Skin of body (tissue), 3 donors: ENCODE measurements at places on chromosomes 13 and 19.

- no peak for DNase-seq
Measured at GRCh38 chr13:73933795-73934194, 200.4 kb downstream of the KLF12 start.

- DNase-seq = no peak
Measured at GRCh38 chr13:99119656-99120055, 81.0 kb upstream of the UBAC2 start.

- DNase-seq = no peak
Measured at GRCh38 chr19:15433519-15434069, 14.8 kb upstream of the AKAP8L start.

GRCh38 chr13:43545317-43545874, 241.4 kb downstream of the ENOX1 start:
- peak; percentile 31 for DNase-seq

DNA sequence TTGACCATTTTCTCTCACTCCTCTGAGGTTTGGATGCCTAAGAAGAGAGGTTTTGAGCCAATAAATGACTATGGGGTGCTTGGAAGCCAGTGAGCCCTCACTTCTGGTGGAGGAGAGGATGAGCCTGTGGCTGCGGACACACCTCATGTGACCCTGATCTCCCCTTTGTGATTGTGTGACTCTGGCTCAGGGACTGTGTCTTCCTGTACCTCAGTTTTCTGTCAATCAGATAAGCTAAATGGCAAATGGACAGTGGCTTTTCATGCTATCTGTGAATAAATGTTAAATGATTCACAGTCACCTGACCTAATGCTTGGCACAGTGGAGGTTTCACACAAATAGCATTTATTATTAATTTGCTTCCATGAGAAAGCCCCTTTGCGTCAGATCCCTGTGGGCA, 2.7 kb downstream of the PSG8 start:
- DNase-seq = no peak

- DNase-seq = no peak
Measured at GRCh38 chr19:8194528-8195267, 14.5 kb upstream of the CERS4 start.

DNA sequence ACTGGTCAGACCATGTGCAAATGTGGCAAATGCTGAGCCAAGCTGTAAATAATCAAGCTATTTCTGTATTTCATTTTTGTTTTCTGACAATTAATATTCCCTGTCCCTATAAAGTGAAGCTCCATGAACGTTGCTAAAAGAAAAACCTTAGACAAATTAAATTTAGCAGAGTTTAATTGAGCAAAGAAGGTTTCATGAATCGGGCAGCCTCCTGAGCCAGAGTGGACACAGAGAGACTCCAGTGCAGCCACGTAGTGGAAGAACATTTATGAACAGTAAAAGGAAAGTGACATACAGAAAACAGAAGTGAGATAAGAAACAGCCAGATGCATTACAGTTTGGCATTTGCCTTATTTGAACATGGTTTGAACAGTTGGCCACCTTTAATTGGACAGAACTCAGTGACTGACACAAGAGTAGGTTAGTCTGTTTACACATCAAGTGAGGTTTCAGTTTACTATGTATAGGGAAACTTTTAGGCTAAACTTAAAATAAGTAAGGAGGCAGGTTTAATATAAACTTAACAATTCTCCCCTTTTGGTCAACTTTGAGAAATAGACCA, 69.7 kb downstream of the UFM1 start:
- no peak for DNase-seq

DNA sequence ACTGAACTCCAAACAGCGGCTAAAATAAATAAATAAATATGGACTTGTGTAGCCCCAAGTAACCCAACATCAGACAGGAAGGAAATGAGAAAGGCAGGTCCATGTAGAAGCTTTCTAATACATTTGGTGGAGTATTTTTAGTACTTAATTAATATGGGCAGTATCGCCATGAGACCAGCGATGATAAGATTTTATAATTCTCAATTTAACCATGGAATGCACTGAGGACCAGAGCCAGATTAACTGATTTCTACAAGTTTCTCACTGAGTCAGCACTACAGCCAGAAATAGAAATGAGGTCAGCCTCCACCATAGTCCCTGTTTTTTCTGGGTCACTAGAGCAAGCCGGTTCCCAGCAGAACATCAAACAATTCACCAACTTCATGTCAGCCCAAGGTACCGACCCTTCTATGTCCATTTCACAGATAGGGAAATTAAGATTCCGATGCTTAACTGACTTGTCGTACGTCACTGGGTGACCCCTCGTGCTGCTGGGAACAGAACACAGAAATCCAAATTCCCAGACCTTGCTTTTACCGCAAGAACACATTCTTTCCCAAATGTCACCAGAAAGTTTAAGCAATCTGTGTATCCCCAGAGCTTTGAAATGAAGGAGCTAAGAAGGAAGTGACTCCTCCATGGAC, 90.4 kb downstream of the COL4A1 start:
- DNase-seq = peak; percentile 87

DNA sequence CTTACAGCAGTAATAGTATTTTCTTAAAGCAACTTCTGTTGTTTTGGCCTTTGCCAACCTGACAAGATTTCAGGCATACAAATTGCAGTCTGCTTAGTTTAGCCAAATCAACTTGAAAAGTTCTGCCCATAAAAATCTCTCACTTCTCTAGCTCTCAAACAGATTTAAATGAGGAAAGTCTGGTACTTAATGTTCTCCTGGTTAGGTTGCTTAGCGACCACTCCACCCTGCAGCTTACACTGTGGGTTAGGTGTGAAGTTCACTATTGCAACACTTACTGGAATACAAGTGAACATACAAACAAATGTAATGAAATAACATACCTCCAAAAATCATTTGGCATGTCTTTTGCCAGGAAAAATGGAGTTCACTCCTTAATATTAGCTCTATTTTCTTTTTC, 178.7 kb upstream of the PCDH9 start:
- no peak for DNase-seq

- DNase-seq = no peak
Measured at GRCh38 chr19:5484398-5485285, 29.4 kb downstream of the ZNRF4 start.

GRCh38 chr13:31089649-31090048, 72.1 kb downstream of the HSPH1 start:
- DNase-seq = no peak

DNA sequence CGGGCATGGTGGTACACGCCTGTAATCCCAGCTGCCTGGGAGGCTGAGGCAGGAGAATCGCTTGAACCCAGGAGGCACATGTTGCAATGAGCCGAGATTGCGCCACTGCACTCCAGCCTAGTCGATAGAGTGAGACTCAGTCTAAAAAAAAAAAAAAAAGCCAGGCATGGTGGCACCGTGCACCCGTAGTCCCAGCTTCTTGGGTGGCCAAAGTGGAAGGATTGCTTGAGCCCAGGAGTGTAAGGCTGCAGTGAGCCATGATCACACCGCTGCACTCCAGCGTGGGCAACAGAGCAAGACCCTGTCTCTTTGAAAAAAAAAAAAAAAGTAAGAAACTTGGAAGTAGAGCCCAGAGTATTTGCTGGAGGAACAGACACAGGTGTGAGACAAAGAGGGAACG, 27.7 kb downstream of the CCDC8 start:
- DNase-seq = no peak

DNA sequence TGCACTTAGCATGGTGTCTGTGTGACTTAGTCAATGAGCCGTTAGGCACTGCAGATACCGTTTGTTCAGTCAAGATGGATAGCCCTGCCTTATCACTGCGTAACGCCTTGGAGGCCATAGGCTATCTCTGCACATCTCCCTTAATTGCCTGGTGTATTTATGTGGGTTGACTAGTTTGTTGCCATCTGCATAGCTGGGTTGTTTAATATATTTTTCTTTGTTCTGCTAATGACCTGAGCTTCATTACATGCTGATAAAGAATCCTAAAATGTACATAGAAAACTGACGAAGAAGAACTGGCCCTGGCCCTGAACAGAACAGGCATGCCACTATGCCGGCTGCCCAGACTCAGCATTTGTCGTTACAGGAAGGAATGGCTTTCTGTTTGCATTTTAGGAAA, 297.8 kb downstream of the SHISA2 start:
- DNase-seq = no peak

GRCh38 chr19:39197808-39198207, 1.0 kb downstream of the NCCRP1 start:
- no peak for DNase-seq

DNA sequence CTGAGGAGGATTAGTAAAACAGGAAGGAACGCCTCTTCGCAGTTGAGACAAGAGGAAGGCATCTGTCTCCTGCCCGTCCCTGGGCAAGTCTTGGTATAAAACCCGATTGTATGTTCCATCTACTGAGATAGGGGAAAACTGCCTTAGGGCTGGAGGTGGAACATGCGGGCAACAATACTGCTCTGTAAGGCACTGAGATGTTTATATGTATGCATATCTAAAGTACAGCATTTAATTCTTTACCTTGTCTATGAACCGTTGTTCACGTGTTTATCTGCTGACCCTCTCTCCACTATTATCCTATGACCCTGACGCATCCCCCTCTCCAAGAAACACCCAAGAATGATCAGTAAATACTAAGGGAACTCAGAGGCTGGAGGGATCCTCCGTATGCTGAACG, 722 bp upstream of the TIMM50 start:
- no peak for DNase-seq

- peak; percentile 91 for DNase-seq
Measured at GRCh38 chr13:98253526-98253925, 76.5 kb upstream of the RNF113B start.

GRCh38 chr19:4909156-4909896, at the start of gene UHRF1:
Gene UHRF1 (plus strand): TSS chr19:4909501. CDS start chr19:4910886, 1,385 bp downstream.
- DNase-seq = peak; percentile 16

- DNase-seq = no peak
Measured at GRCh38 chr19:41234512-41235168, 15.6 kb downstream of the AXL start.

DNA sequence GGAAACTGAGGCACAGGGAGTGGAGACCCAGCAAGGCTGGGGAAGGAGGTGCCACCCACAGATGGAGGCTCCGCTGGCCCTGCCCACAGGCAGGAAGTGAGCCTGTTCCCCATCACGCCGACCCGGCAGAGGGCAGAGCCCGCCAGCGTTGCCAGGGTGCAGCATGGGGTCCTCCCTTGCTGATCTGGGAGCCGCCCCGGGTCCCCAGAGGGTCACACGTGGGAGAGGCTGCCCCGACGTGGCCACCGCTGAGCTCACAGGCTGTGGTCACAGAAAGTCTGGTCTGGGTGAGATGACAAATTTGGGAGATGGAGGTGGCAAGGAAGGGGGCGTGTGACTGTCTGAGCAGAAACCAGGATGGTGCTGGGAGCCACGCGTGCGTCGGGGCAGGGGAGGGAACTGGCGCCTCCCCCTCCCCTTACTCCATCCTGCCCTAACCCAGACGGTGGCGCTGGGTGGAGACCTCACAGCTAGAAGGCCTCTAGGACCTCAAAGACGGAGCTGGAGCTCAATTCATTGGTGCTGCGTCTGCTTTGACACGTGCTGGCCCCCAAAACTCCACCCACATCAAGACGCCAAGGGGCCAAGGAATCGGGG, 7.7 kb downstream of the MEX3D start:
- no peak for DNase-seq

- DNase-seq = no peak
Measured at GRCh38 chr19:35254341-35255297, 5.8 kb downstream of the LSR start.

GRCh38 chr19:35755131-35755549, 1.7 kb downstream of the HSPB6 start:
- DNase-seq = no peak

DNA sequence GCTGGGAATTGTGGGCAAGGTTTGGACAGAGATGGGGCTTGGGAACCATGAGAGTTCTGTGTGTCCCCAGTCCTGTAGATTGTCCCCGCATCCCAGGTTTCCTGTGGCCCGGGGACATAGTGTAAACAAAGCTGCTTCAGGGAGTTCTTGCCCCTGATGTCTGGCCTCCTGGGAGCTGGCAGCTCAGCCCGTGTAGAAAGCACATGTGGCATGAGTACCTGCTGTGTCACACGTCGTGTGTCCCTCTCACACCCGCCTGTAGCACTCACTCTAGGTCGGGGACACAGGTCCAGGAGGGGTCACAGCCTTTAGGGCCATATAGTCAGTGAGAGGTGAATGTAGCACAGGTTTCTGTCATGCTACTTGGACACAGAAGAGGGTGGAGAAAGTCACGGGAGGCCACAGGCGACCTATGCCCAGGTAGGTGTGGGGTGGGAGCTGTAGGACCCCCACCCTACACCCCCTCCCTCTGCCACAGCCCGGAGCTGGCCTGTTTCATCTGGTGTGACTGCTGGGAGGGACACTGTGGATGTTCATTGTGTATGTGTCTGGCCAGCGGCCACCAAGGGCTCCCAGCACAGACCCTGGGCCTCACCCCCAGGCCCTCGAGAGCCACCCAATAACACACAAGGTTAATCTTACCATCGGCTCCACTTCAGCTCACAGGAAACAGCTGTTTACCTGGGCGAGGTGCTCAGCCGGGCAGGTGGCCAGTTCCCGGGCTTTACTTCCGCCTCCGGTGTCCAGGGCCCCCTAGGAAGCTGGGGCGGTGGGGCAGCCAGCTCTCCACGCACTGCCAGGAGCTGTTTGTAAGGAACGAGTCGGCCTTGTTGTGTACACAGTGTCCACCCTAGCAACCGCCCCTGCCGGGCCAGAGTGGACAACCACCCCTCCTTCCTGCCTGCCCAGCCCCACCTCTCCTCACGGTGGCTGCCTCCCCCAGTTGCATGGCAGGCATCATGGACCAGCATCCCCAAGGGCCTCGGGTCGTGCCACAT, 49.7 kb downstream of the COMP start:
- no peak for DNase-seq

- no peak for DNase-seq
Measured at GRCh38 chr13:42477596-42478190, 96.3 kb upstream of the TNFSF11 start.

GRCh38 chr19:44988273-44988672, 13.0 kb upstream of the RELB start:
- DNase-seq = no peak

GRCh38 chr19:53136432-53136831, 3.7 kb upstream of the ZNF415 start:
- DNase-seq = no peak

- DNase-seq = no peak
Measured at GRCh38 chr13:24116131-24116530, 44.4 kb upstream of the SPATA13 start.

DNA sequence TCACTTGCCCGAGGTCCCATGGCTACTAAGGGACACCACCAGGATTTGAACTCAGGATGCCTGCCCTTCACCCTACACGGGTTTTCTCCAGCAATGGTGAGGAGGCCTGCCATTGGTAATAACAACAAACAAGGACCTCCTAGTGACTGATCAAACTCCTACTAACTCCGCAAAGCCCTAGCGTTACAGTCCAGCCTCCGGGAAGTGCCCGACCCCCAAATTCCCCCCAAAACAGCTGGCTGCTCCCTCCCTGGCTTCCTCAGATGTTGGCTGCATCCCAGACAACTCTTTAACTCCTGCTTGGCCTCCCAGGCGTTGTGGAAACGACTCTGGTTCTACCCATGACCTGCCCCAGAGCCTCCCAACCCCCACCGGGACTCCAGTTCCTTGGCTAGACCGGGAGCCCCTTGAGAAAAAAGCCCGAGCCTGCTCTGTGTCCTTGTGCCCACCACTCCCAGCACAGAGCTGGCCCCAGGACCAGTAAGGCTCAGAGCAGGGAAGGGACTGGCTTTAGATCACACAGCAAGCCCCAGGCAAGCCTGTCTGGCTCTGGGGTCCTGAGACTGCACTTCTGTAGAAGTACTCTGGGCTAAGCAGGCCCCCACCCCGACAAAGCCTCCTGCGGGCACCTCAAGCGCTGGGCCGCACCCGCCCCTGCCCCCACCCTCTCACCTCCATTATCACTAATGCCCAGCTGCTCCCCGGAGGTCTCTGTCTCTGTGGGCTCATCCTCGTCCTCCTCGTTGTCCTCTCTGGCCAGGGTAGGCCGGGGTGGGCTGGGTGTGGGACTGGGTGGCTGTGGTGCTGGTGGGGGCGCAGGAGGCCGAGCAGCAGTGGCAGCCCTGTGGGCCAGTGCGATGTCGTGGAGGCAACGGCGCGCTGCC, 4.7 kb downstream of the AKT1S1 start:
- no peak for DNase-seq
